SJSA1 (cell line): ENCODE measurements at places on chromosomes 2 and 18. TPM values are rescaled to one million over a fixed set of nuclear protein-coding genes. Genes with fewer than 3 reads are reported as not detected.

- no peak for DNase-seq
- peaks cover 63% of the 10 kb centered on the region for H3K36me3 ChIP-seq
- H3K4me3 ChIP-seq = no peak overlapping the region
Observed at GRCh38 chr2:230798769-230799399, 65.9 kb upstream of the ITM2C start.

GRCh38 chr18:2089396-2089795 is 481.9 kb downstream of the METTL4 start:
- no peak overlapping the region for H3K4me3 ChIP-seq
- H3K27ac ChIP-seq = no peak overlapping the region
- H3K4me1 ChIP-seq = no peaks in the 10 kb centered on the region

GRCh38 chr2:110955045-110955444 is 165.7 kb upstream of the BCL2L11 start:
- no peak for DNase-seq
- no peaks in the 10 kb centered on the region for H3K36me3 ChIP-seq
- no peak overlapping the region for H3K27ac ChIP-seq
- no peaks in the 10 kb centered on the region for H3K4me1 ChIP-seq
- peaks cover 42% of the 10 kb centered on the region for H3K27me3 ChIP-seq

DNA sequence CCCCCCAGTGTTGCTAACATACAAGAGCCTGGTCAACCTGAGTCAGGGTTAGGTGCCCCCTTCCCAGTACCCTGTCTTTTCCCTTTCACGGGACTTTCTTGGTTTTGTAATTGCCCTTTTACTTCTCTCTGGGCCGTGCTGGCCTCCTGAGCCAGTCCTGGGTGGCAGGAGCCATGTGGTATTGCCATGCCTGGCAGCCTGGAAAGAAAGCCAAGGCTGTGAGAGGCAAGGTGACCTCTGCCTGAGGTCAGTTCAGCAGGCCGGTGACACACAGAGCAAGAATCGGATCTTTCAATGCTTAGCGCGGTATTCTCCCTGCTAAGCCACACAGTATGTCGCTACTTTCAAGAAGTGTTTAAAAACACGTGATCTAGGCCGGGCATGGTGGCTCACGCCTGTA is 52.3 kb downstream of the C18orf63 start:
- no peaks in the 10 kb centered on the region for H3K4me1 ChIP-seq
- peaks cover 18% of the 10 kb centered on the region for H3K27me3 ChIP-seq
- no peak overlapping the region for H3K27ac ChIP-seq
- DNase-seq = no peak

DNA sequence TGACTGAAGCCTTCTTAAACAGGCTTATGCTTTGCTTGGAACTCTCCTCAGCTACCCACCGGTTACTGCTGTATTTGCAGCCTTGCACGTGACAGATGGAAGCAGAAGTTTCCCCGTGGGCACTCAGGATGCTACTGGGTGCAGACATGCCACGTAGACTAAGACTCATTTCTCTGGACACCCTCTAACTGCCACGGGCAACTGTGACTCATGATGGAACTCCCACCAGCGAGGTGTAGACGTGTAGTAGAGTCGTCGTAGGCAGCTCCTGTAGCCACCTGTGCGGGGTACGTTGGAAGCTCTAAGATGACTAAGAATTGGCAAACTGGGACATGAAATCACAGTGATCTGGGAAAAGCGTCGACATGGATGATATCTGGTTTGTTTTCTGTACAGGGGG is 27.5 kb downstream of the TSHZ1 start:
- no peak overlapping the region for H3K4me3 ChIP-seq
- H3K36me3 ChIP-seq = no peaks in the 10 kb centered on the region
- DNase-seq = no peak
- H3K27ac ChIP-seq = no peak overlapping the region

GRCh38 chr18:14943486-14943885 is 195.5 kb downstream of the ANKRD30B start:
- DNase-seq = no peak
- no peaks in the 10 kb centered on the region for H3K27me3 ChIP-seq

The CCDC85A gene
- 0.06 and 0.37 TPM in 2 replicates for total RNA-seq

The NEB gene
- 0.03 TPM in 1 of 2 replicates, not detected in the other for total RNA-seq

The ASAP2 gene
- total RNA-seq = 12.9 and 15.5 TPM in 2 replicates

The ADD2 gene
- total RNA-seq = not detected in 2 replicates
